ENCODE measurements at places on chromosomes 12 and 14.
A peak's percentile ranks its signal among the peaks of the same experiment; 100 is the strongest.

- DNase-seq, result no peak
These were observed 102.1 kb upstream of the RAP1B start for GRCh38 chr12:68508576-68508975.

DNA sequence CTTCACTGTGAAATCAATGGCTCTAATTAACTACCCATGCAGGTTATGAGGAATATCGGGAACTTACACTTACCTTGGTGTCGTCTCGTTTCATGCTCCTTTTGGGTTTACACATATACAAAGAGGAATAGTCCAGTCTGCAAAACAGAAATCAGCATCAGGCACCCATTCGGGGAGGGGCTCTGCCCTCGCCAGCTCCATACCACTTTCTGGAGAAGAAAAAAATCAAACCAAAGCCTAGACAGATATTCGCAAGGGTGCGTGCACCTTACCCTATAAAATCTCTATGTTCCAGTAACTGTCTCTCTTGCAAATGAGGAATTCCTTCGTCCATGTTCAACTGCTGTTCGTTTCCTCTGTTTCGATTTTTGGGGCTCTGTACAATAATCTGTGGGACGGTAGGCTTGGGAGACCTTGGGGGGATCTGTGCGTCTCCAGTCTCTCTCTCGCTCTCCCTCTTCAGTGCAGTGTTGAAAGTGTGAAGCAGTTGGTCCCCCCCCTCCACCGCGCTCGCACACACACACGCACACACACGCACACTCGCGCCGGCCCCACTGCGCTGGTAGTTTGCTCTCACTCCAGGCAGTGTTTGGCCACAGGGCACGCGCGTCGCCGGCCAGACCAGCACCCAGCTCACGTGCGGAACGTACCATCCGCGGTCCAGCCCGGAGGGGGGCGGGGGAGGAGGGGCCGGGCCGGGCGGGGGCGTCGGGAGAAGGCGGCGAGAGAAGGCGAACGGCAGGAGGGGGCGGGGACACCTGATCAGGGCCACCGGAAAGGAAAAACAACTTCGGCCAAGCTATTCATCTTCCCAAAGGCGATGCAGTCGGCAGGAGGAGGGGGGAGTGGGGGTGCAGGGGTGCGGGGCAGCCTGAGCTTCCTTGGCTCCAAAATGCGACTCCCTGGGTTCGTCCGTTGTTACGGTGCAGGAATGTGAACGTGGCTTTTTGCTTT, at the start of gene BHLHE41:
BHLHE41 (minus strand) TSS at position 592 of the 954 bp plus-strand sequence; CDS start at position 334, 258 bp downstream.
- DNase-seq, result no peak

DNA sequence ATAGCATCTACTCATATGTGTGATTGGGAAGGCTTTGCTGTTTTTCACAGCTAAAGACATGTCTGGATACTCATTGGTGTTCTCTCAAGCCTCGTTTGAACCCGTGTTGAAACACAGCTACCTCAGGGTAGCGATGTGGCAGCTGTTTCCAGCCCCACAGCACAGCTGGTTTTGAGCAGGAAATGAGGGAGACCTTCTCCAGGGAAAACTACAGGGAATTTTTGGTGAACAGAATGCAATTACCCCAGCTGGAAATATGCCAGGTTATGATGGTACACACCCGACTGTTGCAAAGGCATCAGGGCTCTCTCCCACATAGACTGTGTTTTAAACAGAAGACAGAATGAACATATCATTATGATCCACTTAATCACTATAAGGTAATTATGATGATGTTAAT, 828.9 kb downstream of the VRK1 start:
- no peak for DNase-seq

DNA sequence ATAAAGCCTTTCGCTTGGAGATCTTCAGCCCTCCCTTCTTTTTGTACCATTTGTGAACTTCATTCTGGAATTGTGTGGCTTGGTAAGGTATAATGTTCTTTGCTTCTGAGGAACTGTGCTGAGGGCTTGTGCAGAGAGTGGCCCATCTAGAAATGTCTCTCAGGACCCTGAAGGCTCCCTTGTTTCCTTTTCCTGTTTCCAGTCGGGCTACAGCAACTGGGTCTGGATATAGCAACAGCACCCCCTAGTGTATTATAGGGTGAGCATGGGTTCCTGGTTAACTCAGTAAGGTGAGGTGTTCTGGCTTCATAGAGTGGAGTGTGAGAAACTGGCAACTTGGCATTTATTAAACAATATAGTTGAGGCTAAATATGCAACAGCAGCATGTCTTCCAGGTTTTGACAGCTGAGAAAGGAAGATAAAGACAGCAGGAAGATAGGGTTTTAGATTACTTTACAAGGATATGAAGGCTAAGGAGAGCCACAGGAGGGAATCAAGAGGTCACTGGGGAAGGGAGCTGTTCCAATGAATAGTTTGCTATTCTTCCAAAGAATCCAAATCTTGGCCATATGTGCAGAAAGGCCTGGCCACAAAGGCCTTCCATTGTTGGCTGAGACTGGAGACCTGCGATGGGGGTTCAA, 49.1 kb upstream of the RNU6-8 start:
- DNase-seq, result peak; percentile 37

DNA sequence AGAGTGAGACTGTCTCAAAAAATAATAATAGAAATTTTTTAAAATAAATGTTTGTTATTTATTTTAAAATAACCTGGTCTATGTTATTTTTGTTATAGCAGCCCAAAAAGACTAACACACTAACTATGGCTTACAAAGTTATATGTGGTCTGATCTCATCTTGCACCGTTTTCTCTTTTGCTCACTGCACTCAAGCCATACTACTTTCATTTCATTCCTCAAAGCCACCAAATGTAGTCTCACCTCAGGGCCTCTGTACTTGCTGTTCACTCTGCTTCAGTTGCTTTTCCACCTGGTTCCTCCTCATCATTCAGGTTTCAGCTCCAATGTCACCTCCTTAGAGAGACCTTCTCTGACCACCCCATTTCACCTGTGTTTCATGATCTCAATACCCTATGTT, 55.2 kb upstream of the MDM1 start:
- DNase-seq, result no peak

DNA sequence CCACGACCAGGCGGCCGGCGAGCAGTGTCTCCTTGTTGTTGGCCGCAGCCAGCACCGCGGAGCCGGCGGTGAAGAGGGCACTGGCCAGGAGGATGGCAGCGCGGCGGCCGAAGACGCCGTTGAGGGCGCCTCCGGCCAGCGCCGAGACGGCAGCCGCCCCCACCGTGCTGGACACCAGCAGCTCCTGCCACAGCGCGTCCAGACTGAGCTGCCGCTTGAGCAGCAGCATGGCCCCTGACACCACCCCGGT, 691 bp downstream of the SLC2A13 start:
- DNase-seq, result no peak

DNA sequence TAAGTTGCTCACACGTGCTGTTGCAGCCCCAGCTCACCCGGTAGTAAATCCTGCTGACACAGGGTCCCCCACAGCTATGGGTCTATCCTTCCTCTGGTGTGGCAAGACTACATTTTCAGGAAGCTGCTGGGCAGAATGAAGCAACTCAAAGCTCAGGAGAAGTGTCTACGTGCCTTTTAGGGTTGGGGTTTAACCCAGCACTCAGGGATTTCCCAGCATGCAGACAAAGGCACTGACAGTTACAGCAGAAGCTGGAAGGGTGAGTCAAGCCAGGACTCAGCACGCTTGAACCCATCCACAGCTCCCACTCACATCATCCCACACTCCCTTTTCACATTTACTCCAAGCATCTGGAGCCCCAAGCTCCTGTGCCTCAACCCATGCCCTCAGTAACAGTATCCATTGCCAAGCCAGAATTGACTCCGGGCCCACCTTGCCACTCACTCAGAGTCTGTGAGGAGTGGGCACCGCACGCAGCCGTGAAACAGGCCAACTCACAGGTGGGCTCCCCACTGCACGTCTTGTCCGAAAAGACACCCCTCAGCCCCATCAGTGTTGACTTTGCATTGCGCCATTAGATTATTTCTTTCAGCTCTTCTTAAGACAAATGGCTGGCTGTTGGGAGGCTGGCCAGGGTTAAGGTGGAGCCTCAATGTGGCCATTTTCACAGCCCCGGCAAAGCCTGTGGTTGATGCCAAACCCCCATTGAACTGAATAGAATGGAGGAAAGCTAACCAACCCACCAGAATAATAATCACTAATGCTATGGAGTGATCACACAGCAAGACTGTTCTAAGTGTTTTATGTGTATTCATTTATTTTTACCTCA, 59.6 kb downstream of the ZFP36L1 start:
- no peak for DNase-seq

DNA sequence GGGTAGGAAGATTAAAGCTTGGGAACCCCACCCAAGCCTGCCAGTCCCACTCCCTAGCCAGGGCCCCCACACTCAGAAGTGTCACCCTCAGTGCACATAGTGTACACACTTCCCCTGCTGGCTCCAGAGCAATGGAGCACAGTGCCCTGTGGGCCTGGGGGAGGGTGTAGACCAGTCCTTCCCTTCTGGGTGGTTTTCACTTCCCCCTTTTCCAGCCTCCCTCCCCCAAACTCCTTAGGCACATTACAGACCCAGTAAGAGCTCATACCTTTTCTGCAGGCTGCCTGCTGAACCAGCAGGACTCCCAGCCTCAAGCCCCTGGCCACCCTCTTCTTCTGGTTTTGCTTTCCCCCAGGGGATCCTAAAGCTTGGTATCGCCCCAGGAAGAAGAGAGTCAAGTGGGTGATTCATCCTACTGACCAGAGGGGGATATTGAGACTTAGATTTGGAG, at the start of gene ZNF385A:
ZNF385A (minus strand) TSS at position 143 of the 451 bp plus-strand sequence. CDS start 219 bp downstream, outside the sequence.
- DNase-seq, result no peak

GRCh38 chr14:60508707-60509437, at the start of gene SIX6:
Gene SIX6, plus strand, starts transcription at chr14:60509146. Its CDS starts 253 bp downstream, at chr14:60509399.
- no peak for DNase-seq

GRCh38 chr14:89368490-89369477, 48.2 kb downstream of the FOXN3 start:
- DNase-seq, result no peak

- DNase-seq, result no peak
These were observed 122.0 kb upstream of the CCND2 start for GRCh38 chr12:4151362-4152121.

DNA sequence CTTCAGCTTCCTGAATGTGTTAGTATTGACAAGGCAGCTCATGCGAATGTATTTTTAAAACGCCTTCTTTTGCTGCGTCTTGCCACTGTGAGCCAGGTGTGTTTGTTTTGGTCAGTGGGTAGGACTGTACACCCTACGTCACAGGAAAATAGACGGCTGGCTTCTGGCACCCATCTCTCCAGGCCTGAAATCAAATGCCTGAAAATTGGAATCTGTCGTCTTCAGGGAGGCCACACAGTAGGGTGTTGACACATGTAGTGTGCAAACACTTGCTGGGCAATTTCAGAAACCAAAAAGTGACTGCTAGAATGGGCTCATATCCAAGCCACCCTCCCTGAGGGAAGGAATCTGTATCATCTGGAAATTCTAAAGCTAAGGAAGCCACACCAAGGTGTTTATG, 209.3 kb downstream of the TTC8 start:
- no peak for DNase-seq

DNA sequence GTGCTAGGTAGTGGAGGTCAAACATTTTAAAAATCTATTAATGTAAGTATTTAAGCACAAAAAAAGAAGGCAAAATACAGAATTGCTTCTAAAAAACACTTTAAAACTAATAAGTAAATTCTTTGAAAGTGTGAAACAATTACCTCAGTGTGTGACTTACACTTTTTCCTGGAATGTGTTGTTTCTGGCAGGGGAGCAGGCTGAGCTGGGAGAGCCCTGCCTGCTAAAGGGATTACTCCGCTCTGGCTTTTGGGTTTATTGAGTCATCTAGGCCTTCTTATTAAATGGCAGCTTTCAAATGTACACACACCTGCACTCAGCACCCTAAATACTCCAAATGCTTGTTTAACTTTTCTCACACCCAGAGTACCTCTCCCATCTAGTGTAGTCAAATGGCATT, 279.8 kb downstream of the AKAP6 start:
- no peak for DNase-seq

- DNase-seq, result no peak
These were observed 154.4 kb downstream of the RPAP3 start for GRCh38 chr12:47551426-47551851.

DNA sequence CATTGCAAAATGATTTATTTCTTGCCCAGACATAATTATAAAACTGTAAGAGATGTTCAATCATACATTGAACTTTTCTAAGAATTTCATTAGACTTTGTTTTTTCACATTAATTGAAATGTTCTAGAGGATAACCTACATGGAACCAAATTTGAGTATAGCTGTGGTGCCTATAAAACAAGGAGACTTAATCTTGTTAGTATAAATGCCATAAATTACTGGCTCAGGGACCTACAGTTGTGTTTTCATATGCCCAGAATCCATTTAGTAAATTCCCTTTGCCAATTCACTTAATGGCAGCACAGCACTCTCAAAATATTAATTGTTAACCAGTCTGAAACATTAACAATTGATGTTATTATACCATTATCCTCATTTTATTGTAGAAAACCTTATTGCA, 488.5 kb downstream of the NELL2 start:
- DNase-seq, result no peak

GRCh38 chr14:55780156-55780946, 200.3 kb downstream of the KTN1 start:
- DNase-seq, result no peak

GRCh38 chr12:2389079-2389790, 336.4 kb downstream of the CACNA1C start:
- DNase-seq, result no peak

- DNase-seq, result no peak
These were observed 2.2 kb upstream of the KRT3 start for GRCh38 chr12:52798003-52798670.
